Suppressor macrophage treated with lipopolysaccharide for 4 hours (primary cell): ENCODE measurements at places on chromosomes 6 and 20.

GRCh38 chr6:31037682-31038081 lies 27.4 kb downstream of the MUC22 start:
- no peak for DNase-seq

- no peak for DNase-seq
Observed at GRCh38 chr6:126118936-126119335, 132.6 kb downstream of the TRMT11 start.

GRCh38 chr6:116349216-116349615 lies 21.5 kb upstream of the DSE start:
- no peak for DNase-seq

DNA sequence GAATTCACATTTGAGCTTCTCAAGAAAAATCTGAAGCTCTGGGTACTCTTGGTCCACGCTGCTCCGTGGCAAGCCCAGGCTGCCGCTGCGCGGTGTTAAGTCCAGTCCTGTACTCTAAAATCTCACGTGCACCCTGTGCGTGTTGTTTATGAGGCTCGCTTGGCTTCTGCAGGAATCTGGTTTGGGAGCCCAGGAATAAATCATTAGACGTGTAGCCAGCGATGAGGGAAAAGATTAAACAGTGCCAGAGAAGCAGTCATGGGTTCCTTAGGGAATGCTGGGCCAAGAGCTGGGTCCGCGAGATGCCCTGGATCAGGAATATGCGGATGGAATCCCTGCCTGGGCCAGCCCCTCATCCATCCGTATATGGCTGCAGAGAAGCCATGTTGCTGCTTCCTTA lies 87.3 kb downstream of the KCNB1 start:
- DNase-seq: no peak

DNA sequence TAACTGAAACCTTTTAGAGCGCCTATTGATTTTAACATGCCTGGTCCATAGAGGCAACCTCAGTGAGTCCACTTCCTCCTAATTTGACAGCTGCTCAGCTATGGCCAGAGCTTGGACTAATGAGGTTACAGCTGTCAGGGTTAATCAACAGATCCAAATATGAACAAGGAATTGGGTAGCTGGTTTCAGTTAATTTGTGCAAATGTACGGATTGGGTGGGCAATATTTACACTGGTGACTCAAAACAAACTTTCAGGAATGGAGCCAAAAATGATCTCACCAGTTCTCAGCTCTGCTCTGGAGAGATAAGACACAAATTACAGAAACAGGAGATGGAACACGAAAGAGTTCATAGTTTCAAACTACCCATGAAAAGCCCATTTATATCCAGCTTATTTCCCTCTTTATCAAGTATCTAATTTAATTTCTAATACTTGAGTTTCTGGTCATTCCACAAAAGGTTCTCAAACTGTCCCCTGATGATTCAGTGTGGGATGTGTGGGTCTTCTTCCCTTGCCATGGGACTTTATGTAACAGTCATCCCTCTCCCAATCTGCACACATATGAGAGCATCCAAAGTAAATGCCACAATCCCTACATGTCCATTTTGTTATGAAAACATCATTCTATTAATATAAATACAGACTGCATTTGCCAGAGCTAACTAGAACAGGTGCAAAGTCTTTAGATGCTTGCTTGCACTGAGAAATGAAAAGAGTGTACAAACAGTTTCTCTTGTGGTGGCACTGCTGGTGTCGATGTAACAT lies 149.9 kb downstream of the RPS12 start:
- DNase-seq: no peak

- no peak for DNase-seq
Observed at GRCh38 chr20:10282979-10283456, 64.4 kb downstream of the SNAP25 start.

- no peak for DNase-seq
Observed at GRCh38 chr6:152387091-152387490, 250.1 kb downstream of the SYNE1 start.

DNA sequence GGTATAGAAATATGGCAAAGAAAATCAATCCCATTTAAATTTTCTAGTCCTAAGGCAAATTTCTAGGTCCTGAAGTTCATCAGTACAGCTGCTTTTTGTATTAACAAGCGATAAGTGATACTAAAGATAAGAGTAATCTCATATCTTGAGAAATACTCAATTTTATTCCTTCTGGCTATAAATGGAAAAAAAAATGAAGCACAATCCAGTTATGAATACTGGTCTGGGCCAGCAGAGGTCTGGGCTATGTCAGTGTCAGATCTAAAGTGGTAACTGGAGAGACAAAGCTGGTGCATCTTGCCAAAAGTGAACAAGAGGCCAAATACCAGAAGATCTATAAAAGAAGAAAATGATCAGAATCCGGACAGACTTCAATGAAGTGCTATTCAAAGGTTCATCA lies 126.4 kb downstream of the FUT9 start:
- no peak for DNase-seq

- DNase-seq: no peak
Observed at GRCh38 chr20:62305149-62305764, 2.5 kb downstream of the ADRM1 start.

GRCh38 chr20:62339647-62340062 lies 27.5 kb downstream of the LAMA5 start:
- peak; percentile 60 for DNase-seq

- DNase-seq: no peak
Observed at GRCh38 chr6:155269765-155270164, 6.0 kb downstream of the CLDN20 start.

GRCh38 chr20:58435237-58435636 lies 46.2 kb downstream of the VAPB start:
- no peak for DNase-seq

- no peak for DNase-seq
Observed at GRCh38 chr20:34301587-34302311, 1.4 kb downstream of the AHCY start.

DNA sequence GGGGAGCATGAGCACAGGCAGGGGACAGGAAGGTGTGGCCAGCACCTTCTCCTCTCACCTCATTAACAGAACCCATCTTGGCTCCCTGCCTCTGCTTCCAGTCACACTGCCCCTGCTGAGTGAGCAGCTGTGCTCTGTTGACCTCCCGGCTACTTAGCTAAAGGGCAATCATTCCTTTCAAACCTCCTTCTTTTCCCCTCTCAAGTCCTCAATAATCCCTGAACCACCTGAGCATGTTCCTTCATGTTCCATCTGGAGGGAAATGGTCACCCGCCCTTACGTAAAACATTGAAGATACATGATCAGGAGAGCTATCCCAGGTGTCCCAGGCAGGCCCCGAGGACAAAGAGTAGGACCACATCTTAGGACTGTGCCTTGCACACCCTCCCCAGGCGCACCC lies 21.7 kb upstream of the MRPS10 start:
- DNase-seq: no peak

GRCh38 chr6:129608886-129609537 lies 101.0 kb downstream of the ARHGAP18 start:
- DNase-seq: no peak

DNA sequence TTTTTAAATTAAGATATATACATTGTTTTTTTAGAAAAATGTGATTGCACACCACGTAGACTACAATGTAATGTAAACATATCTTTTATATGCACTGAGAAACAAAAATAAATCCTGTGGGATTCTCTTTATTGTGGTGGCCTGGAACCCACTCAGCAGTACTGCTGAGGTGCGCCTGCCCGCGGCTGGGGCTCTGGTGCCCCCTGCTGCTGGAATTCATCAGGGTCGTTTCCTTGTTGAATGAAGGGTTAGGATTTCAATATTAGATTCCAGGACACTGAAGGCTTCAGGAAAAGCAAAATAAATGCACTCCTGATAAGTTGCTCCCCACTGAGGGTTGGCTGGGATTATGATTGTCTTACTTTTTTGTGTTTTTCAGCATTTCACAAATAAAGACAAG lies 175.8 kb upstream of the GGTLC1 start:
- no peak for DNase-seq

GRCh38 chr6:166415833-166416347 lies 33.1 kb upstream of the MPC1 start:
- no peak for DNase-seq

GRCh38 chr6:47571488-47571887 lies 93.9 kb downstream of the CD2AP start:
- DNase-seq: no peak

DNA sequence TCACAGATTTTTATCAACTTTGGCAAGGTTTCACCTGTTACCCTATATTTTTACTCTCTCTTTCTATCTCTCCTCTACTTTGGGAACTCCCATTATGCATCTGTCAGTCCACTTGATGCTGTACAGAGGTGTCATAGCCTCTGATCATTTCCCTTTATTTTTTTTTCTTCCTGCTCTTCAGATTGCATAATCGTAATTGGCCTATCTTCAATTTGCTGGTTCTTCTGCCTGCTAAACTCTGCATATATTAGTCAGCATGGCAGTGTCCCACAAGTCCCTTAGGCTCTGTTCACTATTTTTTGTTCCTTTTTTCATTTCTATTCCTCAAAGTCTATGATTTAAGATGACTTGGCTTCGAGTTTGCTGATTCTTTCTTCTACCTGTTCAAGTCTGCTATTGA lies 44.7 kb upstream of the MICB start:
- peak; percentile 68 for DNase-seq

DNA sequence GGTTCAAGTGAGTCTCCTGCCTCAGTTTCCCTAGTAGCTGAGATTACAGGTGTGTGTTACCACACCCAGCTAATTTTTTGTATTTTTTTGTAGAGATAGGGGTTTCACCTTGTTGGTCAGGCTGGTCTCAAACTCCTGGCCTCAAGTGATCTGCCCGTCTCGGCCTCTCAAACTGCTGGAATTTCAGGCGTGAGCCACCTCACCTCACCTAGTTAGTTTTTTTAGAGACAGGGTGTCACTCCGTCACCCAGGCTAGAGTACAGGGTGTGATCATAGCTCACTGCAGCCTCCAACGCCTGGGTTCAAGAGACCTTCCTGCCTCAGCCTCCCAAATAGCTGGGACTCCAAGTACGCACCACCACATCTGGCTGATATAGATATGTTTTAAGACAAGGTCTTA lies 22.9 kb downstream of the SYTL3 start:
- no peak for DNase-seq
